ENCODE measurements at places on chromosomes 12 and 14.

- DNase-seq = no peak
Measured at GRCh38 chr14:35386673-35387125, 17.9 kb downstream of the NFKBIA start.

DNA sequence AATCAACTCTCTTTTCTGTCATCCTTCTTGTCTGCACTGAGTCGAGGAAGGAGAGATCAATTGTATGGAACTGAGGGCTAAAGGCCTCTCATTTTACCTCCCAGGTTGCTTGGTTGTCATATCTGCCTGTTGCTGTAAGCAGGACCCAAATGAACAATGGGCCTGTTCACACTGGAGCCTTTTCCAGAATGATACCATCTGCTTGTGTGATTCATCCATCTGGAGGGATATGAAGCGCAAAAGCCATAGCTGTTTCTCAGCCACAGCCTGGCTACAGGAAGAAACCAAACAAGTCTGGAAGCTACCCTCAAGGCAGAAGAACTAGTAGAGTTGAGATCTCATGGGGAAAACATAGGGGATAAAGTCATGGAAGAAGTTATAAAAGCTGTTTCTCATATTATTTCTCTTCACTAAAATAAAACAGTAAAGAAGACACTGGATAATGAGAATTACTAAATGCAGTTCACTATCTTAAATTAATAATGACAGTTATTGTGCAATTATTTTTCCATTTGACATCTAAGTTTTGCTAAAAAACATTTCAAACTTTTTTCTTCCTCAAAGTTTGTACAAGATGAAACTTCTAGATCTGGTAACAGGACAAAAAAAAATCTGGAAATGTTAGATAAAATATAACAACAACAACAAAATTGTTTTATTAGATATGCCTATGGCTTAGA is 106.3 kb downstream of the SPTSSA start:
- DNase-seq = no peak

DNA sequence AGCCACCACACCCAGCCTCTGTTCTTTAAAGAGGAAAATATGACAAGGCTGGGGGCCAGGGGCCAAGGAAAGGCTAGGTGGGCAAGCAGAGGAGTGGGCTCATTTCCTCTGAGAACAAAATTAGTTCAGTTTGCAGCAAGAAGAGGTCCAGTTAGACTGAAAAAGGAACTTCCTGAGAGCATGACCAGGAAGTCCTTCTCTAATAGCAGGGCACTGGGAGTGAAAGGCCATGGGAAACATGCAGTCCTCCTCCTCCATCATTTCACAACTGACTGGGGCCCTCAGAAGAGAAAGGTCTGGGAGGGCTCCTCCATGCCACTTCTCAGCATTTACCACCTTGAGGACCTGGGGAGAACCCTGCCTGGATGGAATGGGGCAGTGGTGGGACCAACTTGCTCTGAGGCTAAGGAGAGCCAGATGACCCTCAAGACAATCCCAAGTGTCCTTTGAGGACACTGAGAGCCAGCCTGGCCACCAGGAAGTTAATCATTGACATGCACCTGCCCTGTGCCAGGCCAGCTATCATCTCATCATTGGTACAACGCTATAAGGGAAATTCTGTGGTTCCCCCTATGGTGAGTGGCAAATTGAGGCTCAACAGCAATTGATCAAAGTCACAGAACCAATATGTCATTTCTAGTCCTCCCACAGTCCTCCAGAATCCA is 2.0 kb downstream of the AQP2 start:
- DNase-seq = no peak

DNA sequence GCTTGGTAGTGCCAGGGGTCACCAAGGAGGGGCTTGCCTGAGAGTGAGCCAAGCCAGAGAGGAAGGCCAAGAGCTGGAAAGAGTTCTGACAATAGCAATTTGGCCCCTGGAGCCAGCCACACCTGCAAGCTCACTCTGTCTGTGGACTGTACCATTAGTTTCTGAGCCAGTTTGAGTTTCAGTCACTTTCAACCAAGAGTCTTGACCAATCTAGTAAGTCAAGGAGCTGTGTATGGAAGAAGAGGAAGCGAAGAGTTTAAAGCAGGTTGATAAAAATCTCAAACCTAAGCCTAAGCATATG is 38.5 kb downstream of the NT5DC3 start:
- DNase-seq = no peak

DNA sequence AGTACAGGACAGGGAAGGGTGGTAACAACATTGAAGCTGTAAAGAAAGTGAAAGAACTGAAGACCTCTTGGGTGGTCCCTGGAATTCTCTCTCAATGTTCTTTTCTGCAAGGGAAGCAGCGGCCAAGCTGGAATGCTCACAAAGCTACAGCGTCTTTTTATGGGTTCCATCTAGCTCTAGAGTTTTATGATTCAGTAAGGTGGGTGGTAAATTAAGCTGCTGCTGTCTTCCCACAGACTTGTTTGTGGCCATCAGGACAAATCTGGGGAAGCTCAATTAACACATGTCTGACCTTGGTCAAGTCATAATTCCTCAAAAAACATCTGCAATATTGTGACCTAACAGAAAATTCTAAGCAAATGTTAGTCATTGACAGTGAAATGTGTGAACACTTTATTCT is 139.1 kb downstream of the MED13L start:
- no peak for DNase-seq

- no peak for DNase-seq
Measured at GRCh38 chr12:67999244-67999643, 10.0 kb downstream of the IFNG-AS1 start.

DNA sequence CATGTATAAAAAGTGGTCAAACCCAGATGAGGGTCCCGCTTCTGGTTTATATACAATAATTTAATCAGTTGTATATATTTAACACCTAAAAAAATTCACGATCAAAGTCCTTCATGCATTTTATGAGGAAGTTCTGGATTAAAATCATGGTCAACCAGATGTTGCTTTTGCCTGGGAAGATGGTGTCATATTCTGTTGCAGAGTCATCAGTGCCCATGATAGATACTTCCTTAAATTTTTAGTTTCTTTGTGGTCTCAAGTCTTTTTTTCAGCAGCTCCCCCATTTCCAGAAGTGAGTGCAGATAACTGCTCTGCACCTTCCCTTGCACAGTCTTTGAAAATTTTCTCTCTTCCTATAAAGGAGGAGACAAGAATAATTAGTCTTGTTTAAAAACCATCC is 16.1 kb downstream of the ERP29 start:
- no peak for DNase-seq

GRCh38 chr12:29581631-29582030 is 84.1 kb upstream of the OVCH1 start:
- DNase-seq = no peak

GRCh38 chr12:33026791-33027190 is 130.2 kb upstream of the PKP2 start:
- DNase-seq = no peak

DNA sequence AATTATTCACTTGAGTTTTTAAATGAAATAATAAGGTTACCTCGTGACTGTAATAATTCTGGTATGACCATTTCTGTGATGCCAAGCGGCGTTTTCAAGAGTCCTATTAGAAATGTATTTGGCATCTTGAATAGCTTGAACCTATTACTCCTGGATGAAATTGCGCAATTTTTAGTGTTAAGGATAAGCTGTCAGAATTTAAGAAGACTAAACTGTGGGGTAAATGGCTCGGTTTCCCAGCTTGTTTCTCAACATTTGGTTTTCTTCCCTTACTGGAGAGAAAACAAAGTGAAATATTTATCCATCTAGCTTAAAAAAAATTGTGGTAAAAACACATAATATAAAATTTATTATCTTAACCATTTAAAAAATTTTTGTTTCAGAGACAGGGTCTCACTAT is 26.8 kb downstream of the PCNX1 start:
- DNase-seq = no peak

- DNase-seq = no peak
Measured at GRCh38 chr12:113083863-113084435, 27.4 kb downstream of the DTX1 start.

DNA sequence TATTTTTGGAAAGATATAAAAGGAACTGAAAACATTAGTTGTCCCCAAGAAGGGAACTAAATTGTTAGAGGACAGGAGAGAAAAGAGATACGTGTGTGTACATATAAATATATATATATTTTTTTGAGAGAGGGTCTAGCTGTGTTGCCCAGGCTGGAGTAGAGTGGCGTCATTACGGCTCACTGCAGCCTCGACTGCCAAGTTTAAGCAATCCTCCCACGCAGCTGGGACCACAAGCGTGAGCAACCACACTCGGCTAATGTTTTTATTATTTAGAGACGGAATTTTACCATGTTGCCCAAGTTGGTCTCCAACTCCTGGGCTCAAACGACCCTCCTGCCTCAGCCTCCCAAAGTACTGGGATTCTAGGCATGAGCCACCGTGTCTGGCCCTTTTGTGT is 16.2 kb upstream of the NOP2 start:
- no peak for DNase-seq

DNA sequence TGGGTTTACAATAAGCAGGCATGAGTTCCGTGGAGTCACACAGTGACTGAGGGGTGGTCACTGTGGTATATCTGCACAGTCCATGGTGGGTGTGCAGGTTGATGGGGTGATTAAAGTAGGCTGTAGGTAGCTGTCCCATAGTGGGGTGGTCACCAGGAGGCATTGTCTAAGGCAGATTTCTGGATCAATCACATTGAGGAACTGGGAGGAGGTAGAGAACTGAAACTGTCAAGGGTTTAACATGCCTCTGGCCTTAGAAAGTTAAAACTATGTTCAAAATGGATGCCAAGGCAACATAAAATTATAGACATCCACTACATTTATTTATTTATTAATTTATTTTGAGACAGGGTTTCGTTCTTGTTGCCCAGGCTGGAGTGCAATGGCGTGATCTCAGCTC is 8.3 kb downstream of the ADCK1 start:
- DNase-seq = no peak

GRCh38 chr12:127548123-127548553 is 718.8 kb upstream of the TMEM132C start:
- no peak for DNase-seq

DNA sequence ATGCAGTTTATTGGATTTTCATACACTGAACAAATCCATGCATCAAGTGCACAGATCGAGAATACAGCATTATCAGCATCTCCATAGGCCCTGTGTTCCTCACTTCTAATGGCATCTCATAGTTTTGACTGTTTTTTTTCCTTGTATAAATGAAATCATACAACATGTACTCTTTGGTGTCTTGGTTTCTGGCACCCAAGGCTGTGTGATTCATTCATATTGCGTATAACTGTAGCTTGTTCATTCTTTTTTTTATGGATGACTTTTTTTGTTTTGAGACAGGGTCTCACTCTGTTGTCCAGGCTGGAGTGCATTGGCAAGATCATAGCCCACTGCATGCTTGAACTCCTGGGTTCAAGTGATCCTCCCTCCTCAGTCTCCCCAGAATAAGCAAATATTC is 14.3 kb downstream of the RASSF8 start:
- no peak for DNase-seq

DNA sequence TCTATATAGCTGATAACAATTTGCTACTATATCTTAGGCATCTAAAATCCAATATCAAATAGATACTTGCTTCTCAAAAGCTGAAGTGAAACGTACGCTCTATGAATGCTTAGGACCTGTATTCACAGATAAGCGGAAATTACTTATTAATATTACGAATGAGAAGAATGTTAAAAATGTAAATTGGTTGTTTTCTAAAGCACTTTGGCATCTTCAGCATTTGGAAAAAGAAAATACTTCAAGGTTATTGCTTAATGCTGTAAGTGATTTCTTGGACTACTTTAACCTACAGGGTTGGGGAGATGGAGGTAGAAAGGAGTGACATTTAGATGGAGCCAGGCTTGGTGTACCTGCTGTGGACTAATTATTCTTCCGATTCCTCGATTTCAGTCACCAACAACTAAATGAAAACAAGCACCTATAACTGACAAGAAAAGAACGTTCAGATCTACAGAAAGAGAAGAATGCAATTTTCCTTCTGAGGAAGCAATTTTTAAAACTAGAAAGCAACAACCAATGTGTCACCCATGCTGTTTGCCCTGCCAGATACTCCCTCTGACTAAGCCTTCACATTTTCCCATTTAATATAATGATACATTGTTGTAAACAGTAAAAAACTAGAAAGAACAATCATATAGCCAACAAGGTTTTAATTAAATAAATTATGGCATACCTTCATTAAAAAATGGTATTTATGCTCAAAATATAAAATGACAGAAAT is 49.3 kb downstream of the SLC25A21 start:
- no peak for DNase-seq

DNA sequence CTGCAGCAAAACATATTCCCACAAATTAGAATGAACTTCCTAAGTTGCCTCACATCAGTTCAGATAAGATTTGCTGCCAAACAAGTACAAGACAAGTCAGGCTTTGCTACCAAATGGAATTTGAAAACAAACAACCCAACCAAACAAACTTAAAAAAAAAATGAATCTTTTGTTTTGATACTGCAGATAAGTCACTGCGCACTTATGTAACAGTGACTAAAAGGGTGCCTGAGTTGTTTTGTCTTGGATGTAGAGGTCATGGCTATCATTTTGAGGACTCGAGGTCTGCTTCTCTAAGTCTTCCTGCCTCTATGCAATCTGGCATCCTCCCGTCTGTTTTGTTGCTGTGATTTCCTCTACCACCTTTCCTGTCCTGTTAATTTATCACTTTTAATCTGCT is 11.1 kb upstream of the EPS8 start:
- DNase-seq = no peak

GRCh38 chr14:40139657-40140056 is 707.4 kb upstream of the FBXO33 start:
- DNase-seq = no peak

GRCh38 chr12:1204581-1205121 is 213.6 kb downstream of the ERC1 start:
- no peak for DNase-seq

DNA sequence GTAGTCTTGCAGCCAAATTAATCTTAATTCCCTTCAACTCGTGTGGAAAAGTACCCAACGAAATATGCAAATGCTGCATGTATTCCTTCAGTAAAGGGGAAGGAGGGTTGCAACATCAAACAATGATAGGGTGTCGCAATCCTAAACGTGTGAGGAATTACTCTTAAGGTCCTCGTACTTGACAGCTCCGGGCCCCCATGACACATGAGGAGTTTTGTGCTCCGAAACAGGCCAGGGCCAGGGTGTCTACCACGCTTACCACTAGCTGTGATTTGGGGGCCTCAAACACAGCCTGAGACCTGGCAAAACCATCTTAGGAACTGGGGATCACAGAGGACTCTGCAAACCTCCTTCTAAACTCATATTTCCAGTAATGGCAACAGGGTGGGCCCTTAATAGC is 20.4 kb downstream of the FOS start:
- no peak for DNase-seq

DNA sequence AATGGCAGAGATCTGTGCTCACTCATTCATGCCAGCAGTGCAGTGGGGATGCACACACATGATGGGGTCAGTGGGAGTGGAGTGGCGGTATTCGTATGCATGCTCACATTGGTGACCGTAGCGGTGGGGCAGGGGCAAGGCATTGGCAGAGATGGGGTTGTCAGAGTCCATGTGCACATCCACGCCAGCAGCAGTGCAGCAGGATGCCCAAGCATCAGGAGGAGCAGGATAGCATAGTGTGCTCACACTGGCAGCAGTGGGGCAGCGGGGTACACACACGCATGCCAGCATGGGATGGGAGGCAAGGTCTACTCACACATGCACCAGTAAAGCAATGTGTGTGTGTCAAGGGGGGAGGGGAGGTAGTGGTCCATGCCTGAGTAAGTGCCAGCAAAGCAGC is 89.4 kb upstream of the GARIN6 start:
- no peak for DNase-seq
